ENCODE measurements at places on chromosomes 3 and 15. TPM values are rescaled to one million over a fixed set of nuclear protein-coding genes. Genes with fewer than 3 reads are reported as not detected.

Gene ALDH1A2
- total RNA-seq, result 9.1 TPM

Gene CILP
- total RNA-seq, result 3.1 TPM

Gene ALDH1L1
- 12.1 TPM for total RNA-seq

Gene TUSC7
- not detected for total RNA-seq

Gene RHCG
- not detected for total RNA-seq

Gene SHF
- 8.4 TPM for total RNA-seq

Gene THAP10
- total RNA-seq, result 4.8 TPM

Gene GUCA1C
- total RNA-seq, result not detected

Gene ZWILCH
- total RNA-seq, result 4.4 TPM

Gene LRRIQ4
- total RNA-seq, result not detected
